ENCODE measurements at places on chromosomes 1 and 21. TPM values are rescaled to one million over a fixed set of nuclear protein-coding genes. Genes with fewer than 3 reads are reported as not detected.

Gene NHLH2
- not detected for total RNA-seq

Gene LCE1D
- total RNA-seq, result not detected

Gene PCP4
- not detected for total RNA-seq

Gene BRDT
- 0.11 TPM for total RNA-seq

Gene BRINP3
- not detected for total RNA-seq

Gene CAMK1G
- total RNA-seq, result not detected

Gene BCAR3
- total RNA-seq, result 0.81 TPM

Gene FAM163A
- 0.22 TPM for total RNA-seq

GRCh38 chr1:11610629-11611180 lies 43.5 kb downstream of the FBXO2 start:
- DNase-seq, result no peak

DNA sequence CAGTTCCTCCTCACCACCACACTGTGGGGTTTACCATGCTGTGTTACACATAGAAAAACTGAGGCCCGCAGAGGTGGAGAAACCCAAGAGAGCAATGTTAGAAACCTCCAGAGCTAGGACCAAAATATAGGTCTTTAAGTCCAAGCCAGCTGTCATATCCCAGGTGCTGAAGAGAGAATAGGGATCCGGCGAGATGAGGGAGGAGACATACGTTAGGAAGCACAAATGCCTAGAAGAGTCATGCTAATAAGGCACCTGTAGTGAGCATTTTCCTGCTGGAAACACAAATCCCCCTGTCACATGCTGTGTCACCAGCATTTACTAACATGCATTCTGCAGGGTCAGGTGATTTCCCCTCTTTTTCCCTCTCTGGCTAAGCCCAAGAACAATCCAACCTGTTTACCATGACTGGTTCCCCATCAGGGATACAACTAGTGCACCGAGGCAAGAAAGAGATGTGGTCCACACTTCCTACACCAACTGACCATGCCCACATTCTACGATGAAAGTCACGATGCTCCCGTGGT lies 168.6 kb upstream of the CAMK1G start:
- DNase-seq, result no peak

- DNase-seq, result no peak
Measured at GRCh38 chr1:157411064-157411463, 141.3 kb downstream of the FCRL5 start.

DNA sequence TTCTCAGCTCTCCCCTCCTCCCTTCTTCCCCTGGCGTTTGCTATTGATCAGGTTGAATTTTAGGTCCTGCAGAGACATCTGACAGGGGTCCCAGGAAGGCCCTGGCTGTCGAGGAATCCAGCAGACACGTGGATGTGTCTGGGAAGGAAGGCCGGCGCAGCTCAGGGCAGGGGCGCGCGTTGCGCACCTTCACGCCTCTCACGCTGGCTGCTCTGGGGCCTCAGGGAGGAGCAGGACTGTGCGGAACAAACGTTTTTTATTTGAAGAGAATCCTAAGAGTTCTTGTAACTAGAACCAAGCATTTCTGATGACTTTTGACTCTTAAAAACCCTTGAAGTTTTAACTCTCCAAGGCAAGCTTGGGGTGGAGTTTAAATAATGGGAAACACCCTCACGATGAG lies 54.2 kb downstream of the SLC37A1 start:
- DNase-seq, result no peak

- no peak for DNase-seq
Measured at GRCh38 chr1:92872719-92873118, 40.9 kb downstream of the RPL5 start.

GRCh38 chr21:26116456-26117011 lies 54.0 kb downstream of the APP start:
- DNase-seq, result no peak

GRCh38 chr1:12469493-12469892 lies 148.5 kb downstream of the DHRS3 start:
- no peak for DNase-seq

GRCh38 chr1:192588546-192588945 lies 13.0 kb downstream of the RGS1 start:
- no peak for DNase-seq

- no peak for DNase-seq
Measured at GRCh38 chr21:35044770-35045541, 4.1 kb downstream of the RUNX1 start.

- no peak for DNase-seq
Measured at GRCh38 chr1:45134461-45134873, 71.9 kb downstream of the ZSWIM5 start.

- DNase-seq, result no peak
Measured at GRCh38 chr1:81937791-81938450, 137.2 kb downstream of the ADGRL2 start.

DNA sequence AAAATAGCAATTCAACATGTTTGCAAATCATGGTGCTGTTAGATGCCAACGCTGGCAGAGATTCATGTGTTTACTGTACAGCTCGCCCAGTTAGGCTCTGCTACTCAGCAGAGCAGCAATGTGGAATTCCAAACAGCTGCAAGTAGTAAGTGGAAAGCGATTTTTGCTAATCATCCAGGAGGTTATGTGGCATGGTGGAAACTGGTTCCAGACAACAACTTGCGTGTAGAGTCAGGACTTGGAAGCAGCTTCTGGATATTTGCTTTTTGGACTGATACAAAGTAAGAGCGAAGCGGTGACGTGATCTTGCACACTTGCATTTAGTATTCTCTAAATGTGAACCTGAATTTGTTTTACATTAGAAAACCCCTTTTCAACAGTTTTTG lies 27.1 kb upstream of the HHAT start:
- no peak for DNase-seq

- DNase-seq, result peak; percentile 70
Measured at GRCh38 chr1:154759196-154759595, 110.9 kb downstream of the KCNN3 start.

DNA sequence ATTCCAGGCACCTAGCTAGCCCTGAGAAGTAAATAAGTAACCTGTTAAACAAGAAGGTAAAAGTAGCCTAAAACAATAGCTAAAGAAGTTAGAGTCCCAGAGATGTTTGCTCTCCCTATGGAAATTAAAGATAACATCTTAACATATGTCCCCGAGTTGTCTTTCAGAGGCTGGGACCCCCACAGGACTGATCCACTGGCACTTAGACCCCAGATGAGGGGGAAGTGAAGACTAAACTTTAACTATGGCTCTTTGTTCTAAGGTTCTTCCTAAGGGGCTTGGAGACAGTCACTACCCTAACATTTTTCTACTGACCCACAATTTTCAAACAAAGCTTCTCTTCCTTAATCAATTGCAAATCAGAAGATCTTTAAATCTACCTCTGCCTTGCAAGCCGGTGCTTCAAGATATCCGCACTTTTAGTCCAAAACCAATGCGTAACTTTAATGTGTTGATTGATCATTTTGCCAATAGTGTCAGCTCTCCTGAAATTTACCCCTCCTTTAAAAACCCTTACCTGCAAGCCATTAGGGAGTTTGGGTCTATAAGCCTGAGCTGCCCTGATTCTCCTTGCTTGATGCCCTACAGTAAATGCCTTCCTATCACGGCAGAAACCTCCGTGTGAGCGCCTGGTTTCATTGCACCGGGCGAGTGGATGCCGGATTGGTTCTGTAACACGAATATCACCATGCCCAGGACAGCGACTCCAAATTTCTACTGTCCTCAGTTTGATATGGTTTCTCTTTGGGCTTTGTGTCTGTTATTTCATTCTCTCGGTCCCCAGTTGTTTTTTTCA lies 404.4 kb downstream of the SIPA1L2 start:
- no peak for DNase-seq

DNA sequence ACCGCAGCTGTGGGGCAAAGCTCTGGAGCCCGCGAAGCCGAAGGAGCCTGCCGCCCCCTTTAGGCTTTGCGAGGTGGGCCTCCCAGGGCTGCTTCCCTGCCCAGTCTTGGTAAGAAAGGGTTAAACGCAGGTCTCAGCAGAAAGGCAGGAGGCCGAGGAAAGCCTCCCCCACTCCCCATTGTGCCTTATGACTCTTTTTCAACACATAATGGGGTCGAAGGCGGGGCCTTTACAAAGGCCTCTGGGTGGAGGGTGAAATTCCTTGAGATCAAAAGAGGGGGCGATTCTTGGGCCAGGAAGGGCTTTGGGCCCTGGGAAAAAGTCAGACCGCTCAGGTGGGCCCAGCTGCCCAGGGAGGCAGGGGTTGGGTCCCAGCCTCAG lies 880 bp downstream of the ALPL start:
- DNase-seq, result no peak

GRCh38 chr1:109371341-109371739 lies 26.4 kb downstream of the SORT1 start:
- DNase-seq, result no peak

GRCh38 chr21:15617964-15618363 lies 111.8 kb upstream of the USP25 start:
- DNase-seq, result no peak

GRCh38 chr1:241551759-241552638 lies 19.8 kb downstream of the KMO start:
- peak; percentile 42 for DNase-seq
